Memory B cell (primary cell): ENCODE measurements at places on chromosomes 7 and 10.

- no peak for DNase-seq
Measured at GRCh38 chr10:133474027-133474426, 20.3 kb downstream of the SCART1 start.

- peak; percentile 49 for DNase-seq
Measured at GRCh38 chr7:100626530-100627237, 14.3 kb downstream of the MOSPD3 start.

DNA sequence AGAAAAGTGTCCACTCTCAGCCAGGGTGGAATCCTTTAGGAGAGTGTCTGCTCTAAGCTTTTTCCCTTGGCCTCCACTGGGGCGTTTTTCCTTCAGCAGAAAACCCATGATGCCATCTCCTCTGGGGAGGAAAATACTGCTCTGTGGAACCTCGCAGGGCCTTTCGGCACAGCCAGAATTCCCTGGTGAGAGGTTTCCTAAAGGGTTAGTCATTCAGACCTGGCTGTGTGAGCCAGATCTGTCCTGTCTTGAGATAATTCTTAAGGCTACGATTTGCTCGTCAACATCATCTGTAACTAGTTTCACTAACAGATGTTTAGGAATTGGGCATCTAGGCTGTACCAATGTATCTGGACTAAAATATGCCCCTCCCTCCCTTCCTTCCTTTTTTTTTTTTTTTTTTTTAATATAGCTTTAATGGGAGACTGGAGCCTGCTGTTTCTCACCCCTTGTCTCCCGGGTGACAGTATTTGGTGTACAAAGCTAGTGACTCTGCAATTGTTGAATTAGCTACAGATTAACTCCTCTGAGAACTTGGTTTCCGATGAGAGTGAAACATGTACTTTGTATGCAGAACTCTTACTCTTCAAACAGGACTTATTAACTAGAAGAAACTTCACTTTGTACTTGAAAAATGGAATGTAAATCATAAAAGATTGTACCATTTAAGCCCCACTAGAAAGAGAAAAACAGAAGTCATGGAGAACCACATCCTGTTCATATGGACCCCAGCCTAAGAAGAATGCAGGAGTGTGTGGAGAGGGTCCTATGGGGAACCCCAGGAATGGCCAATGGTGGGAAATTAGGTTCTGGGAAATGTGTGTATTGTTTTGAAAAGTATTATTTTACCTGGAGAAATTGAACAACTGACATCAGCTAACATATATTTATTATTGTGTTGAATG lies 230.9 kb downstream of the CAMK1D start:
- no peak for DNase-seq

- DNase-seq: no peak
Measured at GRCh38 chr10:62384057-62384446, 9.9 kb downstream of the ZNF365 start.

DNA sequence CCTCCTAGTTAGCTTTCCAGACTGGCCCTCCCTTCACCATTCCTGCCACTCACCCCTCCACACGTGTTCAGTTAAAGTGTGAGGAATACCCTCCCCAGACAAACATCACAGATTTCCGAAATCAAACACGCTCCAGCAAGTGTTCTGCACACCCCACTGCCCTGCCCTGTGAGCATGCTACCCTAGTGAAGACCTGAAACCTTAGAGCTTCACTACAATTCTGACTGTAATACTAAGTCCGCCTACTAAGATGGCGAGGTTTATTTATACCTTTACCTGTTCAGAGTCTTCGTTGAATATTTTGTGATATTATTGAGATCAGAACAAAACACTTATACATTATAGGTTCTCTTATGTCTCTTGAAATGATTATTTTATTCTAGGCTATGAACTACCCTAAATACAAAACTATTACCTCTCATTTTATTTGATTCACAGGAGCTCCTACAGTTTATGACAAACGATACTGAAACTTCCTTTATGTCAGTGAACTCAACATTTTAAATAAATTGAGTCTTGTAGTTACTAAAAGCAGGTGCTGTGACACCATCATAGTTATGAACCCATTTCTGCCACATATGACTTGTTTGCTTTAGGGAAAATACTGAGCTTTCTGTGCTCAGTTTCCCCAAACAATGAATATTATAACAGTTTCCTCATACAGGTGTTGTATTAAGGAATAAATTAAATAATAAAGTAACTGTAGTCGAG lies 8.6 kb downstream of the SCIN start:
- no peak for DNase-seq

DNA sequence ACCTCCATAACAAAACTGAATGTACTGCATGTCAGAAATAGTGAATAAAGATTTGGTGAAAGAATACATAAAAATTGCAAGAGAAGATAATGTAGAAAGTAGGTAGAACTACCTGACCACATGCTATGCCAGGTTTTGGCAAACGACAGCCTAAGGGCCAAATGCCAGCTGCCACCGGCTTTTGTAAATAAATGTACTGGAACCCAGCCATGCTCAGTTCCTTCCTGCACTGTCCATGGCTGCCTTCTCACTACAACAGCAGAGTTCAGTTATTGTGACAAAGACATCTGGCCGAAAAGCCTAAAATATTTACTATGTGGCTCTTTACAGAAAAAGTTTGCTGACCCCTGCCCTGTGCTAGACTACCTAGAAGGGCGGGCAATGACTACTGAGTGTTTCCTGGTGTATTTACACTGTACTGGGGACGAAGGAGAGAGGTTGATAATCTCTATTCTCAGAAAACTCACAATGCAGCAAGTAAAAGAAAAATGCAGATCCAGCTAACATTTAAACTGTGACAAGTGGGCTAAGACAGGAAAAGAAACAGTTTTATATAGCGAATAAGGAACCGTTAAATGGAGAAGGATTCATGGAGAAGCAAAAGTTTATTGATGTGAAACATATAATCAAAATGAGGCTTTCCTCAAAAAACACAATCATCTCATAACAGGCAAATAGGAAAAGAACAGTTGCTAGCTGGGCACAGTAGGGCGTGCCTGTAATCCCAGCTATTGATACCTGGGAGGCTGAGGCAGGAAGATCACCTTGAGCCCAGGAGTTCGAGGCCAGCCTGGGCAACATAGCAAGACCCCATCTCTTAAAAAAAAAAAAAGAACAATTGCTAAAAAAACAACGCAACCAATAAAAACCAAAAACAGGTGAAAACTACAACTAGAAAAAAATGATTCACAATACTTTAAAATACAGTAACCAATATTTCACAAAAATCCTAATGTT lies 13.7 kb downstream of the KIN start:
- DNase-seq: no peak

- no peak for DNase-seq
Measured at GRCh38 chr10:86254526-86255174, 111.9 kb downstream of the GRID1 start.

- DNase-seq: no peak
Measured at GRCh38 chr7:135430626-135431025, 79.3 kb downstream of the CNOT4 start.

DNA sequence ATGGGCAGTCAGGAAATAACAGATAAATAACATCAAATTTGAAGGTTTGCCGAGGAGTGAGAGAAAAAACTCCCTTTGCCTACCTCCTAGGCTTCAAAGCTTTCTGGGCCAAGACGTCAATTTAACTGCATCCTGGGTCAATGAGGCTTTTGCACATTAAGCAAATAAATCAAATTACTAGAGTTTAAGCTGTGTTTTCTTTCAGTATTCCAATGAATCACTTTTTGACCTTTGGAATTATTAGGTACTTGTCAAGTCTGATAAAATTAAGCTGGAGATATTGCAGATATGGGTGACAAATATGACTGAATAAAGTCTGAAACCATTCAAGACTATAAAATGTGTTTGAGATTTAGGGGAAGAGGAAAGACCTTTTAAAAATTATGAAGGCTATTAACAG lies 22.2 kb downstream of the GLUD1 start:
- DNase-seq: no peak

DNA sequence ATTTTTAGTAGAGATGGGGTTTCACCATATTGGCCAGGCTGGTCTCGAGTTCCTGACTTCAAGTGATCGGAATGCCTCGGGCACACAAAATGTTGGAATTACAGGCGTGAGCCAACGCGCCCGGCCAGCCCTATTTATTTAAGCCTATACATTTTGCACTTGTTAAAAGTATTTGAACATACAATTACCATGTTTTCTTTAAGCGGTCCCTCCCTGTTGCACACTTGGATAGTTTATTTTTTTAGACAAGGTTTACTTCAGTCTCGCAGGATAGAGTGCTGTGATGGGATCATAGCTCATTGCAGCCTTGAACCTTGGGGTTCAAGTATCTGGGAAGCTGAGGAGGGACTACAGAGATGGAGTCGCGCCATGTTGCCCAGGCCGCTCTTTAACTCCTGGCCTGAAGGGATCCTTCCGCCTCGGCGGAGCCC lies 35.7 kb upstream of the SRRM3 start:
- no peak for DNase-seq
